Urinary bladder (tissue), 4 donors: ENCODE measurements at places on chromosomes 1 and 21. TPM values are rescaled to one million over a fixed set of nuclear protein-coding genes. Genes with fewer than 3 reads are reported as not detected.

DNA sequence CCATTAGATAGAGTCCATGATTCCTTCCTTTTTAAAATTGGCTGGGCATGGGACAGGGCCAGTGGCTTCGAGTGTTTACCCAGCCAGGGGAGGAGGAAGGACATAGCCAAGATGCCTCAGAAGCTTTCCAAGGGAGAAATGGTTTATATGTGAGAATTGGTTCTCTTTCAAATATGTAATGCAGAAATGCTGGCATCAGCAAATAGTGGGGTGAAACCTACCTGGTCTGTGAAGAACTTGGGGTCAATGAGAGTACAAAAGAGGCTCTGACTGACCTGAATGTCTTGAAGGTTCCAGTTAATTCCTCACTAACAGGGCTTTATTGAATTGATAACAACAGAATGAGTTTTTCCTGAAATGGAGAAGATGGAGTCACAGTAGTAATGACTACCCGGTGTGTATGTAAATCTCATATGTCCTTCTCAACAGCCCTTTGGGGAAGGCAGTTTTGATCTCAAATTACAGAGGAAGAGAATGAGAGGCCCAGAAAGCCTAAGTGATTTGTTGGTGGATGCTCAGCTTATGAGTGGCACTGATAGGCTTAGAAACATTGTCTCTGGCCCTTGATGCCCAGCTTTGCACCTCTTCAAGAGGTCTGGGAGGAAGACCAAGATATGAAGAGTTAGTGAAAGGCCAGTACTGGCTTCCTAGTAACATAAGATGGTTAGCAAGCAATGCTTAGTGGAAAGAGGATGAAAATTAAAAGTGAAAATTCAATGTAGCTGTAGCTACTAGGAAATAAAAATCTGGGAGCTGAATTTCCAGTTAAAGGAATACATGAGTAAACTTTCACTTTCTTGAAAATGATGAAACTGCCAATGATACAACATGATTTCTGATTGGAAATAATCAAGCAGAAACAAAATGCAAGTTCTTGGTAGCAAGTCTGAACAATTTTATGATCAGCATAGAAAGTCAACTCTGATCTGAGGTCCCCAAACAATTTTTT is 2.7 kb downstream of the ATF3 start:
- no peak for DNase-seq

PHLDA3 gene
- total RNA-seq = 15.2 TPM

DNA sequence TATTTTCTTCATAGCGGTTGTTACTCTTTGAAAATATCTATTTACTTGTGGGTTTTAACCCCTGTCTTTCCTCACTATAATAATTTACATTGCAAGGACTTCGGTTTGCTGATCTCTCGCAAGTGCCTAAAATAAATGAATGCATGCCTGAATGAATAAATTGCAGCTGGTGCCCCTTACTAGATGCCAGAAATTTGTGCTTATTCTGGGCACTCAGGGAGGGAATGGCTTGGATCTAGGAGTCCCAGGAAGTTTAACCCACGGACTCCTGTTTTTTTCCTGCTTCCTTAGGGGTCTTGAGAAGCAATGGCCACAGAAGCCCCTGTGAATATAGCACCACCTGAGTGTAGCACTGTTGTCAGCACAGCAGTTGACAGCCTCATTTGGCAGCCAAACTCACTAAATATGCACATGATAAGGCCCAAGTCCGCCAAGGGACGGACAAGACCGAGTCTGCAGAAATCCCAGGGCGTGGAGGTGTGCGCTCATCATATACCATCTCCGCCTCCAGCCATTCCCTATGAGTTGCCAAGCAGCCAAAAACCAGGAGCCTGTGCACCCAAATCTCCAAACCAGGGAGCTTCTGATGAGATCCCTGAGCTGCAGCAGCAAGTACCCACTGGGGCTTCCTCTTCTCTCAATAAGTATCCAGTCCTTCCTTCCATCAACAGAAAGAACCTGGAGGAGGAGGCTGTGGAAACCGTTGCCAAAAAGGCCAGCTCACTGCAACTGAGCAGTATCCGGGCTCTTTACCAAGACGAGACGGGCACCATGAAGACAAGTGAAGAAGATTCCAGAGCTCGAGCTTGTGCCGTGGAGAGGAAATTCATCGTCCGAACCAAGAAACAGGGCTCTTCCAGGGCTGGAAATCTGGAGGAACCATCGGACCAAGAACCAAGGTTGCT is 4.2 kb upstream of the PLA2G2C start:
- DNase-seq = no peak

C1orf94 gene
- not detected for total RNA-seq

GMEB1 gene
- 8.7 TPM for total RNA-seq

DNA sequence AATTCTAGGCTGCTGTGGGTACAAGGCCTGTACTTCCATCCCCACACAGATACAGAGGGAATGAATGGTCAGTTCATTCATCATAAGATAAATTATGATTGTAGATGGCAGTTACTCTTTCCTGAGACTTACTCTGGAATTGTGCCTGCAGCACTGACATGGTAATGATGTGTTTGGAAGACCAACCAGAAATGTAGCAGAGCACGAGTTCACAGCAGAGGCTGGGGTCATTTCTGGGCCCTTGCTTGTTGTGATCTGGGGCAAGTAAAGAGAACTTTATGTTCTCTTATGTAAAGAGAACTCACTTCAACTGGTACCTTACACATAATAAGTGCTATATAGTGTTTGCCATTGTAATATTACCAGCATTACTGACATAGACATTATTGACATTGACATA is 411.9 kb downstream of the NTNG1 start:
- no peak for DNase-seq

- DNase-seq = no peak
Measured at GRCh38 chr1:156149374-156150332, 3.7 kb upstream of the SEMA4A start.

LAMC2 gene
- 4.3 TPM for total RNA-seq

DNA sequence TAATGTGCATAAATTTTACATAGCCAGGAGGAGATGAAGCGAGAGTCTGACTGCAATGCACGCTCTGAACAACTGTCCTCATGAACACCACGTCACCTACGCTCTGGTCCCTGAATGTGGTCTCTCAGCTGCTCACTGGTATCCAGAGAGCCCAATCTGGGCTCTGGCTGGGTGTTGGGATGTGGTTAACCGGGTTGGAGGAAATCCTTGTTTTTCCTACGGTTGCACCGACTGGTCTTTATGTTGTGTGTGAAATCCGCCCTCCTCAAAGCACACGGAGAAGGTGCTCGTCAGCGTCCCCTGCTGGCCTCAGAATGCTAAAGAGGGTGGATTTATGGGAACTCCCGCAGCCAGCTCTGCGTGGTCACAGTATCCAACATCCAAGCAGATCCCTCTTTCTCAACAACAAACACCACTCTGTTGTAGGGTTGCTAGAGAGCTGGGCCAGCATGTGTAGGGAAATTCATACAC is 51.8 kb upstream of the FAM89A start:
- DNase-seq = no peak

DNA sequence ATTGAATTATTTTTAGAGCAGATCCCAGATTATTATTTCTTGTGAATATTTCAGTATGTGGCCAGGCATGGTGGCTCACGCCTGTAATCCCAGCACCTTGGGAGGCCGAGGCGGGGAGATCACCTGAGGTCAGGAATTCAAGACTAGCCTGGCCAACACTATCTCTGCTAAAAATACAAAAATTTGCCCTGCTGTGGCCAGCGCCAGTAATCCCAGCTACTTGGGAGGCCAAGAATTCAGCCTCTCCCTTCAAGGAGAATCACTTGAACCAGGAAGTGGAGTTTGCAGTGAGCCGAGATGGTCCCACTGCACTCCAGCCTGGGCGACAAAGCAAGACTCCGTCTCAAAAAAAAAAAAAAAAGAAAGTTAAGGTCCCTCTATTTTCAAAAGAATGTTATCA is 4.3 kb downstream of the OSBPL9 start:
- DNase-seq = no peak

HAO2 gene
- 0.16 TPM for total RNA-seq

- no peak for DNase-seq
Measured at GRCh38 chr1:52825868-52826267, 16.7 kb upstream of the ZYG11A start.

CD101 gene
- total RNA-seq = 1.0 TPM

GRCh38 chr1:201692555-201693394 is 136.2 kb upstream of the IPO9 start:
- DNase-seq = no peak

GRCh38 chr1:227899820-227900449 is 47.8 kb downstream of the WNT9A start:
- DNase-seq = no peak

F5 gene
- total RNA-seq = 4.5 TPM

GRCh38 chr1:98059620-98060019 is 138.8 kb upstream of the DPYD start:
- DNase-seq = no peak

OR10J1 gene
- not detected for total RNA-seq

C1orf185 gene
- total RNA-seq = not detected

URB2 gene
- total RNA-seq = 8.0 TPM

DNA sequence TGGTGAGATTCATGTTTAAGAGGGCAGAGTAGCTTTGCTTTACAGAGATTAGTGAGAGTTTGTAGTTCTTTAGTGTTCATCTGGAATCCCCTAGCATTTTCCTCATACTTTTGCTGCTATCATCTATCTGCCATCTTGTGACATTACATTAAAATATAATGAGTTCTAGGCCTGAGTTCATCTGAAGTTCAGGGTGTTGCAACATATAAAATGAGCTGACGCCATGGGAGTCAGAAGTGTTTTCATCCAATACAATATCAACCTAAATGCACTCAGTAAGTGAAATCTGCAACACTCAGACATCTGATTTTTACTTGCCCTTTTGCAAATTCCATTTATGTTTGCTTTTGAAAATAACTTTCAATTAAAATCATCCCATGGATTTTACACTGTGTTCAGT is 153.8 kb downstream of the NTNG1 start:
- no peak for DNase-seq

IFI44 gene
- 49.8 TPM for total RNA-seq
